ENCODE measurements at places on chromosomes 12 and 14.

- no peak for DNase-seq
These were observed 105.5 kb downstream of the SYT1 start for GRCh38 chr12:78970041-78970440.

GRCh38 chr12:74971201-74971600, 238.4 kb downstream of the KCNC2 start:
- no peak for DNase-seq

- no peak for DNase-seq
These were observed 31.6 kb upstream of the TMEM179 start for GRCh38 chr14:104636131-104636530.

DNA sequence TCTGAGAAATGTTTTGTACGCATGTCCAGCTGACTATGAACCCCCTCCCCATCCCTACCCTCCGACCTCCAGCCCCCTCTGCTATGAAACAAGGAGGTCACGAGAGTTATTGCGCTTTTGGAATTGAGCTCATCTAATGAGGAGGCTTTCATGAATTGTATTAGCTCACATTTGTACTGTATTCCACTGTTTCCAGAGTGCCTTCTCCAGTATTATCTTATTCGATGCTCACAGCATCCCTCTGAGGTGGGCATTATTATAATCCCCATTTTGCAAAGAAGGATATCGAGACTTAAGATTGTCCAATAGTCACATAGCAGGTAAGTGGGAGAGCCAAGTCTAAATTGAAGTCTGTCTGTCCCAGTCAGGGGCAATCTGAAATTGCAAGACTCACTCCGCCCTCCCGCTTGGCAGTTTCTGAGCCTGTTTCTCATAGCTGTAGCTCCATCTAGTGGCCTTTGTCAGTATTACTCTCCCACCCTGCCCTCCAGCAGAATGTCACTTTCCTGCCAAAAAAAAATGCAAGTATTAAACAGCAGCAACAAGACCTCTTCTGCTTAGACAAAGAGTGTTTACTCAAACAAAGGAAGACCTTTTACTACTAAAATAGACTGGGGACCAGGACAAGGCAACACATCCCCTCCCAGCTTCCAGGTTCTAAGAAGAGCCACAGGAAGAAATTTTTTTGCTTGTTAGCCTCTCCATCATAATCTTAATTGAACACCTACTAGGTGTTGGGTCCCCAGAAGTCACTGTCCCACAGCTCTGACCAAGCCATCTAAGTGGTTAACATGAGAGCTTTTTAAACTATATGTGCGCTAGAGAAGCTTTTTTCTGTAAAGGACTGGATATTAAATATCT, 48.6 kb upstream of the TMEM233 start:
- peak; percentile 60 for DNase-seq

DNA sequence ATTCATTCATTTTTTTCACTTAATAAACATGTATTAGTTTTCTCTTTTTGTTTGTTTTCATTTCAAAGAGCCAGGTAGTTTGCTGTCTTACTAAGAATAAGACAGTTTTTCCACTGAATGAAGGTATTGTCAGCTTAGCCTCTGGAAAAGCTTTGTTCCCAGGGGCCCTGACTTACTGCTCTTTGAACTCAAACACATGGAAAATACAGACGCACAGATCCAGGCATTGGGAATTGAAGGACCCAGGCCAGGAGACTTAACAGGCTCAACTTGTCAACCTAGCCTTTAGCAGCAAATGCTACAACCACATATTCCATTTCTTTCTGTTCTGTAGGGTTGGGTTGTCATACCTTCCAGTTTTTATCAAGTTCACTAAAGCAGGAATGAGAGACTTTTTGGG, 38.5 kb upstream of the SLCO1C1 start:
- DNase-seq, result no peak

GRCh38 chr14:92794547-92794941, 439 bp downstream of the GOLGA5 start:
- no peak for DNase-seq

DNA sequence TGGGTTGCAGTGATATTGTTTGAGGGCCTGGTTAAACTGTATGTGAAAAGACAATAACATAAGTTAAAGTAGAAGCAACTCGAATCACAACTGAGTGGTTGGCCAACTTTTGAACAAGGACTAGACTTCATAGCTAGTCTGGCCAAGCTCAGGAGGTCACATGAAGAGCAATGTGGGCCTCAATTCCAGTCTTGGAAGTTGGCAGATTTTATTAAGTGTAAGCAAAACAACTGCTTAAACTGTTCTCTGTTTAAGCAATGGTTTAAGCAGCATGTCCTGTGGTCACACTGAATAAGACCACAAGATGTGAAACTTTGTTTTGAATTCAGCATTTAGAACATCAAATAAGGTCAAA, 100.4 kb downstream of the TMTC3 start:
- DNase-seq, result no peak

DNA sequence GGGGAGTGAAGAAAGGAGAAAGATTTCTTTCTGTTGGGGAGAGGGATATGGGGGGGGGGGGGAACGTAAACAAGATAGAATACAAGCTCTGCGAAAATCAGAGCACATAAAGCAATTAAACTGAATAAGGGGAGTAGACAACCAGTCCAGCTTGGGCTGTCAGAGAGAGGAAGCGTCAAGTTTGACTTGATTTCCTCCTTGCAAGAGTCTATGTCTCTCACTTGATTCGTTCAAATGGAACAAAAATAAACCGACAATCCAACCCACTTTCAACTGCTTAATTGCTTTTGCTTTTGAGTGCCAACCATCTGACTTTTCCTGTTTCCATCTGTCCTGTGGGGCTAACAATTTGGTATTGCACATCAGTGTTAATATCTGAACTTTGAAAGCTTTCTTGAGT, 942 bp downstream of the SYT1 start:
- DNase-seq, result no peak

All from NCI-H2171 (cell line).